ENCODE measurements at places on chromosomes 1 and 21.
A peak's percentile ranks its signal among the peaks of the same experiment; 100 is the strongest.

- DNase-seq = peak; percentile 30
These were observed 88.0 kb upstream of the AK4 start for GRCh38 chr1:65059930-65060538.

GRCh38 chr1:233412812-233413211 is 85.3 kb downstream of the MAP3K21 start:
- no peak for DNase-seq

- no peak for DNase-seq
These were observed 10.7 kb downstream of the FOXO6 start for GRCh38 chr1:41371630-41372599.

- DNase-seq = no peak
These were observed 266.2 kb upstream of the PLXNA2 start for GRCh38 chr1:208510192-208510952.

- DNase-seq = no peak
These were observed 321.7 kb upstream of the PROX1 start for GRCh38 chr1:213666113-213666512.

DNA sequence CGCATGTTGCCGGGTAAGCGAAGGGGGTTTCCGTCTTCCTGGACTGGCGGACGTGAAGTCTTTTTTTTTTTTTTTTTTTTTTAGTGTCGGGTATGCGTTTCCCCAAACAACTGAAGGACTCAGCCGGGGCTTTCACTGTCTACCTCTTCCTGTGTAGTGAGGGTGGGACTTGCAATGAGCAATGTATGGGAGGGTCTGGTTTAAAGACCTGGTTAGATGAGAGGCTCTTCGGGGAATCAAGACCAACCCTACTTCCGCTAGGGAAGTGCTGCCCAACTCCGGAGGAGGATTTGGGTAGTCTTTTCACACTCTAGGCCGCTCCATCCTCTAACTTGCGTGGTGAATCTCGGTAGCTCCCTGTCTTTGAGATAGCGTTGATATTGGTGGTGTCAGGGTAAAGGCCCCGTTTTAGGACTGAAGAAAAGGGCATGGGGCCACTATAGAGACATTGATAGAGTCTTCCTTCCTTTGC is 754 bp downstream of the PRRC2C start:
- peak; percentile 94 for DNase-seq

DNA sequence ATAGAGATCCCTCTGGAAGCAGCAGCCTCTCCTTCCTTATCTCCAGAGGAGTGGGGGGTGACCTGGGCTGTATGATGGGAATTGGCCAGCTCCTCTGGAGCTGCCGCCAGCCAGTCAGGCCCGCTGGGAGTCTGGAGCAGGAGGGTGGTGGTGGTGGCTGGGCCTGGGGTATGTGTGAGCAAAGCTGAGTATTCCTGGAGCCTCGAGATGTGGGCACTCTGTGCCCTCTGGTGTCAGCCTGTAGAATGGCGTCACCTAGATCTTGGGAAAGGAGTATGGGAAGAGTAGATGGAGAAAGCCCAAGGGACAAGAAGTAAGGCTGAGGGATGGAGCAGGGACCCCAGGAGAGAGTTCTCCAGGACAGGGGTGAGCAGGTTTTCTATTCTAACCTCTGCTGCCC is 16.0 kb downstream of the VANGL2 start:
- no peak for DNase-seq

DNA sequence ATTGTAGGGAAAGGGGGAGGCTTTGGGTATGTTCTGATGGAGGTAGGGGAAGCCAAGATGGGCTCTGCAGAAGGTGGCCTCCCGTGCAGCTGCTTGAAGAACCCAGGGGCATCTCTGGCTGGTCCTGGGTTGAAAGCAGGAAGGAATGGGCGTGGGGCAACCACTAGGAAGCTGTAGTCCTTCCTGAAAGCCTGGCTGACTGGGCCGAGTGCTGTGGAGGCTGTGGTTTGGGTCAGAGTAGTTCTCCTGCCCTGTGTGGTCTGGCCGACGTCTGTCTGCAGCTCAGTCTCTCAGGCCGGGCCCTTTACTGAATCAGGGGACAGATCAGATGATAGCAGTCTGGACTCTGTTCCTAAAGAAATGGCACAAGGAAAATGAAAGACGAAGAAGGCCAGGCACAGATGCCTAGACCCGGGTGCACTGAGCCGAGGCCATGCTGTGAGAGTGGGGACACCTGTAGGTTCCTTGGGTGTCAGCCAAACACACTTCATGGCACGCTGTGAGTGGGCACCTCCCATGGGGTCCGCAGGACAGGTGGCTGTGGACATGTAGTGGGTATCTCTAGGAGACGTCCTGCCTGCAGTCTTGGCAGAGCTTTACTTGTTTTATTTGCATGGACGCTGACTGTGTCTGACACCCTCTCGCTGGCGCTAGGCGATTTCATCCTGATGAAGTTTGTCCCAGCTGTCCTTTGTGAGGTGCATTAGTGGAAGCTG is 87.0 kb downstream of the POFUT2 start:
- DNase-seq = no peak

DNA sequence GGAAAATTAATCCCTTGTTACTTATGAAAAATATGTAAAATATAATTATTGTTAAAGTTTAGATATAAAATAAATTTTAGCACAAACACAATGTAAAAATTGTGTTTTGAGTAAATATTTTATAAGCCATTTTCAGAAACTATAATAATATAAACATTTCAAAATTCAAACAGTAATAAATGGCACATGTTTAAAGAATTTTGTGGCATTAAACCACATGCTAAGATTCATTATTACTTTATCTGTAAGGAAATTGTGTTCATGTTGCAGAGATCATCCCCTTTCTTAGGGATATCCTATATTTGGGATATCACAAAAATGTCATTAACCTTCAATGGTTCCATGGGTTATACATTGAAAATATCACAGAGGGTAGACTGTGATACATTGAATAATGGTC is 1044.3 kb downstream of the AMY1C start:
- DNase-seq = no peak

- DNase-seq = no peak
These were observed 5.3 kb downstream of the PTTG1IP start for GRCh38 chr21:44867999-44868700.

DNA sequence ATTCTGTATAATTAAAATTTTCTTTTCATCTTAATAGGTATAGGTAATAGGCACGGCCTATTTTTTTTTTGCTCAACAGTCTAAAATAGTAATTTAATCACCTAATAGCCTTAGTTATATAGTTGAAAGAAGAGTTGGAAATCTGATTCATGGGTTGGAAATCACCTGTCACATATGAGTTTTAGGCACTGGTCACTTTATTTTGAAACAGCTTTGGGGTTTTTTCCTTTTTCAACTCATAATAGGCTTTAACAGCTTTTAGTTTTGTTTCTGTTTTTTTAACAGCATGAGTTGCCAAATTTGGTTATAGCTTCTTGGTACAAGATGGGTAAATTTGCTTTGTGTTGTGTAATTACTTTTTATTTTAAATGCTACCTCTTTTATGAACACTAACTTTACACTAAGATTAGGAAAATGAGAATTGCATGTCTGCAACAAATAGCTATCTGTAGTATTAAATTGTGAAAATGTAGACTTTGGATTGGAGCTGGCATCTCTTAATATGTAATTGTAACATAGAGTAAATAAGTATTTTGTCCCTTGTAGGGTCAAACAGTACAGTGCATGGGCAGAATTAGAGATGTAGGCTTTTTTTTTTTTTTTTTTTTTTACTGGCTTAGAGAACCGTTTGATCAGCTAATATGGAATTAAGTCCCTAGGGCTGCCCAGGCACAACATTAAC is 109.8 kb downstream of the OSBPL9 start:
- peak; percentile 15 for DNase-seq

GRCh38 chr1:11979028-11979850 is 1.0 kb upstream of the MFN2 start:
- no peak for DNase-seq

GRCh38 chr1:14875524-14876509 is 277.3 kb downstream of the KAZN start:
- no peak for DNase-seq

- DNase-seq = no peak
These were observed 99.8 kb downstream of the KAZN start for GRCh38 chr1:14698314-14698713.

DNA sequence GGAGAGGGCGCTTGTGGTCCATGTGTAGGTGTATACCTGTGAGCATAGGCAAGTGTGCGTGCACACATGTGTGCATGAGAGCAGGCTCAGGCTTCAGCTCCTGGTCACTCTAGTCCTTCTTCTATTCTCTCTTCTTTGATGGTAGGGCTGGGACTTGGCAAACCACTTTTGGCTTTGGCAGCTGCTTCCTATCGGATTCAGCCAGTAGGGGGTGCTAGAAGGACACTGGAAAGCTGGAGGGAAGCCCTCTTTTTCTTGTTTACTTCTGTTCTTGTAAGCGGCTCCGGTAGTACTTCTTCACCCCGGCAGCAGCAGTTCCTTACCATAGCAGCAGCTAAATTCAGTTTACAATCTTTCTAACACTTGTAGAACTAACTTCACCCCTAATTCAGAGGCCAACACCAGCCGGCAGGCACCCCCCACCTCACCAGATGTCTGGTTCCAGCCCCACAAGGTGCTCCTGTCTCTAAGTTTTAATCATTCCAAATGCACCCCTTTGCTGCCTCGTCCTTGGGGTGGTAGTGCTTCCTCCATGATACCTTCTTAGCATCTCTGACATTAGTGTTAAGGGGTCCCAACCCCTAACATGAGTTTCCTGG is 25.1 kb downstream of the NENF start:
- DNase-seq = peak; percentile 59

- DNase-seq = no peak
These were observed 291.1 kb upstream of the NFIA start for GRCh38 chr1:60791226-60791625.

DNA sequence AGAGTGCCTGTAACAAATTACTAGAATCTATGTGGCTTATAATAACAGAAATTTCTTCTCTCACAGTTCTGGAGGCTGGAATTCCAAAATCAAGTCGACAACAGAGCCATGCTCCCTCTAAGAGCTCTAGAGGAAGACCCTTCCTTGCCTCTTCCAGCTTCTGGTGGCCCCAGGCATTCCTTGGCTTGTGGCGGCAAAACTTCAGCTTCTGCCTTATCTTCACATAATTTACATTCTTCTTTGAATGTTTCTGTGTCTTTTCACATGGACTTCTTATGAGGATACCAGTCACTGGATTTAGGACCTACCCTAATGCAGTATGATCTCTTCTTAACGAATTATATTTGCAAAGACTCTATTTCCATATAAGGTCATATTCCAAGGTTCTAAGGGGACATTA is 324.4 kb downstream of the PCP4 start:
- DNase-seq = no peak

- DNase-seq = no peak
These were observed 353.5 kb downstream of the ST6GALNAC3 start for GRCh38 chr1:76428028-76428427.

DNA sequence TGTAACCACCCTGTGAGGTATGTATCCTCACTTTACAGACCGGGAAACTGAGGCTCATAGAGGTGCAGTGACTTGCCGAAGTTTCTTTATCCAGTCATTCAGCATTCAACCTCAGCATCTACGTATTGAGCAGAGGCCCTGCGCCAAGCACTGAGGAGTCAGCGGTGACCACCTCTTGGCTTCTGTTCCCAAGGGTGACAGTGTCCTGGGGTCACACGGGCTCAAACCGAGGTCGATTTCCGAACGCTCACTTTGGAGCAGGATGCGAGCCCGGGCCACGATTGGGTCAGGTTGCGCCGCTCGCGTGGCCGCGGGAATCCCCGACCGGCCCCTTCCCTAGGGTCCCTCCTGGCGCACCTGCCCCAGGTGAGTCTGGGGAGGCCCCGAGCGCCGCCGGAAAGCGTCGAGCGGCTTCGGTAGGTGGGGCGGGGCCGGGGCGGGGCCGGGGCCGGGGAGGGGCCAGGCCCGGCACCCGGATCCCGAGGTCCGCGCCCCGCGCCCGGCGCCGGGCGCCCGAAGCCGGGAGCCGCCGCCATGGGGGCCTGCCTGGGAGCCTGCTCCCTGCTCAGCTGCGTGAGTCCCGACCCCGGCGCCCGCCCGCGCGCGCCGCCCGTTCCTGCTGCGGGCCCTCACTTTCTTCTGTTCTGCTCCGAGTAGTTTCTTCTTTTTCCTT is at the start of gene SERINC2:
TSS of gene SERINC2 (plus strand) at position 482 of the 673 bp plus-strand sequence. CDS start at position 535, 53 bp downstream.
- no peak for DNase-seq

DNA sequence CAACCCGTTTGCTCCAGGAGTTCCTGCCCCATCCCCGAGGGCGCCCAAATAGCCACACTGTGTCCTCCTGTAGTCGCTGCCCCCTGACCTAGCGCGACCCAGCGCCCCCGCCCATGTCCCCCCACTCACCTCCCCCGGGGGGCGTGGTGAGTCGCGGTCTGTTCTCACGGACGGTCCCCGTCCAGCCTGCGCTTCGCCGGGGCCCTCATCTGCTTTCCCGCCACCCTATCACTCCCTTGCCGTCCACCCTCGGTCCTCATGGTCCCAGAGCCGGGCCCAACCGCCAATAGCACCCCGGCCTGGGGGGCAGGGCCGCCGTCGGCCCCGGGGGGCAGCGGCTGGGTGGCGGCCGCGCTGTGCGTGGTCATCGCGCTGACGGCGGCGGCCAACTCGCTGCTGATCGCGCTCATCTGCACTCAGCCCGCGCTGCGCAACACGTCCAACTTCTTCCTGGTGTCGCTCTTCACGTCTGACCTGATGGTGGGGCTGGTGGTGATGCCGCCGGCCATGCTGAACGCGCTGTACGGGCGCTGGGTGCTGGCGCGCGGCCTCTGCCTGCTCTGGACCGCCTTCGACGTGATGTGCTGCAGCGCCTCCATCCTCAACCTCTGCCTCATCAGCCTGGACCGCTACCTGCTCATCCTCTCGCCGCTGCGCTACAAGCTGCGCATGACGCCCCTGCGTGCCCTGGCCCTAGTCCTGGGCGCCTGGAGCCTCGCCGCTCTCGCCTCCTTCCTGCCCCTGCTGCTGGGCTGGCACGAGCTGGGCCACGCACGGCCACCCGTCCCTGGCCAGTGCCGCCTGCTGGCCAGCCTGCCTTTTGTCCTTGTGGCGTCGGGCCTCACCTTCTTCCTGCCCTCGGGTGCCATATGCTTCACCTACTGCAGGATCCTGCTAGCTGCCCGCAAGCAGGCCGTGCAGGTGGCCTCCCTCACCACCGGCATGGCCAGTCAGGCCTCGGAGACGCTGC is 1.1 kb downstream of the HTR6 start:
- DNase-seq = no peak

DNA sequence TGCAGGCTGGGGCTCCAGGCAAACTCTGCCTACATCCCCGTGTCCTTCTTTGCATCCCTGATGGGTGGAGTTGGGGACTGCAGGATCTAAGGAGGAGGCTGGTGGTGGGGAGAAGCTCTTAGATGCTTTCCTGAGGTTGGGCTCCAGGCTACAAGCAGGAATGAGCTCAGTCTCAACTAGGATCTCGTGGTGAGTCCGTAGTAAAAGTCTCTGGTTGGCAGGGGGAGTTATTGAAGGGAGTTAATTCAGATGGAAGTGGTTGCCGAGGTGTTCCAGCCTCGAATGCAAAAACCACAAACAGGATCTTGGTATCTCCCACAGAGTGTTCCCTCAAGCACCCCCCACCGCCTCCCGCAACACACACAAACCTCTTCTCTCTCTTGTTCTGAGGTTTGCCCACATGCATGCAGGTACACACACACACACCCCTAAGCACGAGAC is 35.0 kb downstream of the TMCC2 start:
- no peak for DNase-seq

GRCh38 chr1:39995973-39996393 is 41.0 kb downstream of the MFSD2A start:
- DNase-seq = no peak

- no peak for DNase-seq
These were observed 37.2 kb downstream of the TTLL7 start for GRCh38 chr1:83961571-83962295.

All from CD14-positive monocyte (primary cell).